ENCODE measurements at places on chromosomes 2 and 18. TPM values are rescaled to one million over a fixed set of nuclear protein-coding genes. Genes with fewer than 3 reads are reported as not detected.

- peaks cover 7% of the 10 kb centered on the region for H3K36me3 ChIP-seq
- no peak overlapping the region for H3K4me3 ChIP-seq
- H3K27me3 ChIP-seq: no peaks in the 10 kb centered on the region
- H3K4me1 ChIP-seq: no peaks in the 10 kb centered on the region
- H3K27ac ChIP-seq: no peak overlapping the region
These were observed 133.7 kb upstream of the RASGRP3 start for GRCh38 chr2:33342705-33343104.

DNA sequence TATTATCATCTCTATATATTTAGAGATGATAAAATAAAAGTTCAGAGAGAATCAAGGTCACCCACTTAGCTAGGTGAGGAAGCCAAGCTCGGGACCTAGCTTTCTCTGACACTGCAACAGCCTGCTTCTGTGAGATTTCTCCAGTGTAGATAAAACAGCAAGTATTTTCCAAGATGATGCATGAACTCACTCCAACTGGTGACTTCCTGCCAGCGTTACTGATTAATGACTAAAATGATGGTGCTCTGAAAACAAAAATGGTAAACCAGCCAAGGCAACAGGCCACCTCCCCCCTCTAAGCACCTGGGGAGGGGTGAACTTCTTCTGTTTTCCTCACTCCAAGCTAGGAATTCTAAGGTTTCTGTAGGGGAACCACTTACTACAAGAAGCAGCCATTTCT lies 510.2 kb upstream of the ID2 start:
- no peaks in the 10 kb centered on the region for H3K4me1 ChIP-seq
- no peak for DNase-seq
- no peak overlapping the region for H3K27ac ChIP-seq
- no peaks in the 10 kb centered on the region for H3K36me3 ChIP-seq
- H3K27me3 ChIP-seq: no peaks in the 10 kb centered on the region
- H3K4me3 ChIP-seq: no peak overlapping the region

Gene IMPA2
- 14.1 TPM for total RNA-seq

DNA sequence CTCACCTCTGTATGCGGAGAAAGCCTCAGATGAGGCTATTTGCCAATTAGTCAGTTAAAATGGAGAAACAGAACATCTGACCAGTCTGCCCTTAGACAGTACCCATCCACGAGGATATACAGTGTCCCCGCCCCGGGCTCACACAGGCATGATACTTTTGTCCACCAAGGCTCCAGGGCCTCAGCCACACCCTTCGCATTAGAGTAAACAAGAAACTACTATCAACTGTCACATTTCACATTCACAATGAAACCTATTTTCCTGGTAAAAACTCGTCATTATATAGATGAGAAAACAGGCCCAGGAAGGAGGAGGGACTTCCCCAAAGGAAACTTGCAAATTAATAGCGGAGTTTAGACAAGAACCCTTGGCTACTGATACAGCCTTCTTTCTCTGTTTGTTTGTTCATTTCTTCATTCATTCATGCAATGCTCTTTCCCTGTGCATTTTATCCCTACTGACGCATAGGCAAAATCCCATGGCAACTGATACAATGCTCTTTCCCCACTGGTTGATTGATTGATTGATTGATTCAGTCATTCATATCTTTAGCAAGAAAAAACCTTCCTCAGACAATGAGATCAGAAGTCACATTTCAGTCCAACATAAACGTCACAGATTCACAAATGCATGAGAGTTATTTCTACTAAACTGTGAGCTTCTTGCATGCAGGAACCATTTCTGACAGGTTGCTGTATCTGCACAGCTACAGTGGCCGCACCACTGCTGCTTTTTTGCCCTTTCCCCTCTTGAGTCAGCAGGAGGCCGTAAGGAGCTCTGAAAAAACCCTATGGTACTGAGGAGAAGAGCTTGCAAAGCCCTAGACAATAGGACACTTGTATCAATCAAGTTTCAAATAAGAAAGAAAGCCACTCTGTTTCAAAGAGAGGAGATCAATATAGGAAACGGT lies 777.1 kb downstream of the RNF144A start:
- H3K4me3 ChIP-seq: no peak overlapping the region
- H3K4me1 ChIP-seq: no peaks in the 10 kb centered on the region
- no peaks in the 10 kb centered on the region for H3K36me3 ChIP-seq
- no peaks in the 10 kb centered on the region for H3K27me3 ChIP-seq
- H3K27ac ChIP-seq: no peak overlapping the region

DNA sequence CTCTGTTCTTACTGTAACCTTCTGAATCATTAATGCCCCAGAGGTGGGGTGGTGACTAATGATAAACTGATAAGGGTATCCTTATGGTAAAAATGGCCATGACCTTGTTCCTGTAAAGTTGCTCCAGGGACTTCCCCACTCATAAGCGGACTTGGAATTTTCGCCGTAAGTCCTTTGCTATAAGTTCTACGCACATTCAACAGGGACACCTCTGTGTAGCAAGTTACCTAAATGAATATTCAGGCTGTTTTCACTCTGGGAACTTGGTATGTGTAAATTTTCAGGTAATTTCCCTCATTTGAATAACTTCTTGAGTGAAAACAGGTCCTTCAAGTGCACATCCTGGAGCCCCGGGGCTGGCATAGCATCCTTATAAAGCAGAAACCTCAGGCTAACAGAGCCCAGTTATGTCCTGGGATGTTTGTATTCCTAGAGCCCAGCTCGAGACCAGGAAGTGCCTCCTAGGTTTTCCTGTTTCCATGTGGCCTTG lies 9.4 kb upstream of the AGFG1 start:
- H3K4me1 ChIP-seq: no peaks in the 10 kb centered on the region
- H3K36me3 ChIP-seq: no peaks in the 10 kb centered on the region
- DNase-seq: no peak
- H3K27me3 ChIP-seq: no peaks in the 10 kb centered on the region
- H3K4me3 ChIP-seq: no peak overlapping the region

Measured in aorta (tissue), 5 donors.